ENCODE measurements at places on chromosomes 7 and 10.

- no peak for DNase-seq
Measured at GRCh38 chr10:88594482-88594881, 7.9 kb downstream of the LIPJ start.

GRCh38 chr7:64618785-64619456 lies 47.0 kb upstream of the ZNF107 start:
- DNase-seq: no peak

DNA sequence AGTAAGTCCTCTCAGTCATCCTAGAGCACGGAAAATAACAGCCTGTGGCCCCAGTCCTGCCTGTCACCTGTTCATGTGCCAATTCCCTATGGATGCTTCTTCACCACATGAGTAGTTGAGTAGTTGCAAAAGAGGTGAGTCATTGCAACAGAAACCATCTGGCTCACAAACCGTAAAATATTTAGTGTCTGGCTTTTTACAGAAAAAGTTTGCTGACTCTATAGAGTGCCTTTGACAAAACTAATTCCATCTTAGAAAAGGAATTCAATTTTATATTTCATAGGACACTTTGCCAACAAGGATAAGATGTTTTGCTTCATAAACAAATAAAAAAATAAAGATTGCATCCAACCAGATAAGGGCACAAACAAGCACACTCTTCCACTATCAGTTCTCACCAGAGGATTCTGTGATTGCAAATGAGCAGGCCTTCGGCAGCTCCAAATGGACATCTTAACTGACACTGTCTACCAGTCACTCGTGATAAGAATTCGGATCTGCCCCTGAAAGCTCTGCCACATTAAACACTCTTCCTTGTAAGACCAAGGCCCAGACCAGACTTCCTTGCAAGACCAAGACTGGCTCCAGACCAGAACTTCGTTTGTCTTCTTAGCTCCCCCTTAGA lies 242.7 kb upstream of the SEMA3C start:
- DNase-seq: no peak

DNA sequence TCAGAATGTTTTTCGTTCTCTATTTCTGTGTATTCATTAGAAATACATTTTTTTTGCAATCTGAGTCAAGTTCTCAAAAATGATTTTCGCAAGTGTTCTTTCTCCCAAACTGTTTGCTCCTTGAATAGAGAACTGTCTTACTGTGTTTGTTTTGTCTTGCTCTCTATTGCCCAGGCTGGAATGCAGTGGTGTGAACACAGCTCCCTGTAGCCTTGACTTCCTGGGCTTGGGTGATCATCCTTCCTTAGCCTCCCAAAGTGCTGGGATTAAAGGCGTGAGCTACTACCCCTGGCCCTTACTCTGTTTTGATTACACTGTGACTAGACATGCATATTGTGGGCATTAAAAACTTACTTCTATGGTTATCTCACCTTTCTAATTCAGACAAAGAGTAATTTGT lies 56.7 kb downstream of the LUC7L2 start:
- no peak for DNase-seq

GRCh38 chr10:107747851-107748250 lies 583.3 kb upstream of the SORCS1 start:
- DNase-seq: no peak

DNA sequence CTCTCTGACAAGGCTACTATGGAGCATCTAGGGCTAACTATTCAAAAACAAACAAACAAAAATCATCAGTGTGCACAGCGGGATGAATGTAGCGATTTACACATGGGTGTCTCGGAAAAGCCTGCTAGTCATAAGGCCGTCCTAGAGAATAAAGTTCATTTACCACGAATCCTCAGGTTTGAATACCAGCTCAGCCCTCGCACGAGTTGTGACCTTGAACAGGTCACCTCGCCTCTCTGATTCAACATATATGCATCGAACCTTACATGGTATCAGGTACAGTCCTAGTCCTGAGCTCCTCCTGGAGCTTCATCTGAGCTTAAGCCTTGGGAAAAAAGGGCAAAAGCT lies 572 bp downstream of the ATP5MF start:
- DNase-seq: no peak

GRCh38 chr7:30927559-30927958 lies 15.9 kb downstream of the AQP1 start:
- DNase-seq: no peak

GRCh38 chr7:30148951-30149459 lies 14.2 kb downstream of the MTURN start:
- DNase-seq: no peak

DNA sequence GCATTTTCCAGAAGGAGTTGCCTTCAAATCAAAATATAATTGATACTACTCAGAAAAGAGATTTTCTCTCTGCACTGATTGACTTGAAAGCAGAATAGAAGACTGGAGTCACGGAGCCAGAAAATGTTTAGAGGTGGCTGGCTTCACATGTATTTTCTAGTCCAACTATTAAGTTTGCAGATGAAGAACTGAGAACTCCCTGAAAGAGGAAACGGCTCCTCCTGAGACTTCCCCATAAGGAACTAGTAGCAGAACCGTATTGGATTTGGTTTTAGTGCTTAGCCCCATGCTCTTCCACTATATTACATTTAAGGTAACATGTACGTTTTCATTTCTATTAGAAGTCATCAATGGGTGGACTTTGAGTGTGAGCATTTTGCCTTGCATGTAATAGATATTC lies 946.3 kb downstream of the CNTNAP2 start:
- no peak for DNase-seq

- peak; percentile 49 for DNase-seq
Measured at GRCh38 chr7:148262721-148263229, 327.8 kb upstream of the C7orf33 start.

DNA sequence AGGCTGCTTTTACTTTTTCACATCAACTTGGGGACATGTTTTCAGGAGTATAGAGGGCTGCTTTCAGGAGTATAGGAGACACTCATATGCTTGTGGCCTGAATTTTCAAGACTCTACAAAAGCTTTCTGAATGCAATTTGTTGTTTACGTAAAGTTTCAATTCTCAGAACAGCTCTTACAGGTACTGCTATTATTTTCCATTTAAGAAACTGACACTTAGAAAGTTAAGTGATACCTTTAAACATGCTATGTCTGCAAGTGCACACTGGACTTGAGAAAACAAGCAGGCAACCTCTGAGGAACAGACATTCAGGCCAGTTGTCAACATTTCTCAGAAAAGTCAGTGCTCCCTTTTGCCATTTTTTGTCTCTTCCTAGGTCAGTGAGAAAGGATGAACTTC lies 70.0 kb upstream of the PHYHIPL start:
- no peak for DNase-seq

DNA sequence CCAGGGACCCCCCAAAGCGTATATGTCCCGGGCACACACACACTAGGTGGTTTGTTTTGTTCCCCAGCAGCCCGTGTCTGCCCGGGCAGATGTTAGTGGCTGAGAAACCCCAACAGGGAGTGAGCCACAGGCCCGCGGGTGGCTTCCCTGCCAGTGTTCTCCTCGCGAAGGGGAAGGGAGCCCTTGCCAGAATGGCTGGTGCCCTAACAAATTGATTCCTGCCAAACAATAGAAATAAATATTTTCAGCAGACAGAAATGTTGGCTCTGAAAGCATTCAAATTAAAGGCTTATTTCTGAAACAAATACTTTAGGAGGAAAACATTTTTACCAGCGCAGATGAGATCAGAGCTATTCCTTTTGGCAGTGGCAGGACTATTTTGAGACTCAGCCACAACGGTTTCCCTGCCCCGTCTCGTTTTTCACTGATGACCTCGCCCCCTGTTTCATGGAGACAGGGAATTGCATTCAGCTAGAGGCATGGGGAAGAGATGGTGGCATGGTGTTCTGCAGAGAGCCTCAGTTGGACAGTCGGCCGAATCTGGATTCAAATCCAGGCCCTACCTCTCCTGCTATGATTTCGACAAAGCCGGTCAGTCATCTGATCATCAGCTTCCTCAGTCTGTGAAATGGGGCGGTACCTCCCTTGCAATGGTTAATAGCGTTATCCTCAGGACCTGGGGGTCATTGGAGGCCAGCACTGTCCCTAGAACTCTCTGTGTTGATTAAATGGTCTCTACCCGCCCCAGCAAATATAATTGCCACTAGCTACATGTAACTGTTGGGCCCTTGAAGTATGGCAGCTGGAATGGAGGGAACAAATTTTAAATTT lies 84.5 kb downstream of the CUX1 start:
- no peak for DNase-seq

DNA sequence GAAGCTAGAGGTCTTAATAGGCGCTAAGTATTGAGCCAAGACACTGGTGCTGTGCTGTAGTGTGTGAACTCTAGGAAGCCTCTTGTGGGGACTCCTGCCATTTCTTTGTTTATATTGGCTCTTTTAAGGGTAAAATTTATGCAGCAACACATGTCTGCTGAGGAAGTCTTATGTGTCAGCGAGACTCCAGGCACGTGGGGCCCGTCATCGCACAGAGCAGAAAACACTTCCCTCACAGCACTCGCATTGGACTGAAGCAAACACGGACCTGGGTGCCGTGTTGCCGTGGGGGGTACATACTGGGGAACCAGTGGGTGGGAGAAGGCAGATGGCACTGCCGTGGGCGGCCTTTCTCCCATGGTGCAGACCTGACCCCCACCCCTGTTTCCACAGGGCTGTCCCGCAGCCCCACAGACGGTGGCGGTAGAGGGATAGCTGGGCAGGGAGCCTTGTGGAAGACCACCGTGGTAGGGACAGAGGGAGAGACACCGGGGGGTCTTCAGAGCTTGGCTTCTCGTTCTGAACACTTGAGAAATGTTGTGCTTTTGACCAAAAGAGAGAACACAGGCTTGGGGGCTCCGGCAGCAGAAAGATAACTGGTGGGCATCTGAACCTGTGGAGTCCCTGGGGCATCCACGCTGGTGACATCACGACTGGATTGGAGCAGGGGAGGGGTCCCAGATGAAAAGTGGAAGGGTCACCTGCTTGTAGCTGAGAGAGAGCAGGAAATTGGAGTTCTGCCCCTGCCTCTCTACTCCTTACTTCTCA lies 284.7 kb upstream of the SHH start:
- DNase-seq: no peak

DNA sequence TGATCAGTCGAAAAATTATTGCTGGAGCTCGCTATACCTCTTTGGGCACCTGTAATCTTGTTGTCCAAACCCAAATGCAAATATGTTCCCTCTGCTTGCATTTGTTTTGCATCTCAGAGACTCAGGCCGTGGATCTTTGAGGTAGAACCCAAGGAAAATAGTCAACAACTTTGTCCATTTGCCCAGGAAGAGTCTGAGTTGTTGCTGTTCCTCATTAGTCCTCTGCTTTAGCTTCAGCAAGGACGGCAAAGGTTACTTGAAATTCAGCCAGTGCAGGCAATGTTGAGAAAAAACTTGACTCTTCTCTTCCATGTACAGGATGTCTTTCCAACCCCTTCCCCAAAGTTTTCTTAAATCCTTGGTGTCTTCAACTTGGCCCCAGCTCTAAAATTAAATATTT lies 45.8 kb downstream of the PDK4 start:
- DNase-seq: no peak

DNA sequence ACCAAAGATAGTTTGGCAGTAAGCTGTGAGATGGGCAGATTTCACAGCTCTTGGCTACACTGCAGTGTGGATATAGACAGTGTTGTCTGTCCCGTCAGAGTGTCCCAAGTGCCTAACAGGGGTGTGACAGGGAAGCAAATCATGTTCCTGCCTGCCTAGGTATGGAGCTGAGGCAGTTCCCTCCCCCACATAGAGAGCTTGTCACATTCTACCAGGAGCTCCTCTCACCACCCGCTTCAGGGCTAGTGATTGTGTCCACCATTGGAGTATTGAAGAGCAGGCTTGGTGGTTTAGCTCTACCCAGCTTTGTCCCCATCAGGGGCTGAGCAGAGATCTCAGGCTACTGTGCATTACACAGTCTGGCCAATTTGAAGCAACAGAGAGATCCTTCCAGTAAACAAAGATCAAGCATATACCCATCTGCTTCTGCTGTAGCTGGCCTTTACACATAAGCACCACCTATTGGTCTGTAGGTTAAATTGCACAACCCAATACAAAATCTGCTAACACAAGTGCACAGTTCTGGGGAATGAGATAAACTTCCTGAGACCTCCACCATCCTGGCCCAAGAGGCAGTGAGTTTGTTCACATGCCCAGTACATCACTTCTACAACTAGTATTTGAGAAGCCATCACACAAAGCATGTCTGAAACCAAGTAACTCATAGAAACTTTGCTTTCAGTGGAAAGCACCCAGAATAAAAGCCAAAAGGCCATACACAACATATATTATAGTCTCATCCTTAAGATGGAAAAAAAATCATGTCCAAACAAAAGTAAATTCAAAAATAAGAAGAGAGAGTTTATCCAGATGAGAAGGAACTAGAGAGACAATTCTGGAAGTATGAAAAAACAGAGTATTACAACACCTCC lies 67.3 kb downstream of the GLCCI1 start:
- DNase-seq: no peak

DNA sequence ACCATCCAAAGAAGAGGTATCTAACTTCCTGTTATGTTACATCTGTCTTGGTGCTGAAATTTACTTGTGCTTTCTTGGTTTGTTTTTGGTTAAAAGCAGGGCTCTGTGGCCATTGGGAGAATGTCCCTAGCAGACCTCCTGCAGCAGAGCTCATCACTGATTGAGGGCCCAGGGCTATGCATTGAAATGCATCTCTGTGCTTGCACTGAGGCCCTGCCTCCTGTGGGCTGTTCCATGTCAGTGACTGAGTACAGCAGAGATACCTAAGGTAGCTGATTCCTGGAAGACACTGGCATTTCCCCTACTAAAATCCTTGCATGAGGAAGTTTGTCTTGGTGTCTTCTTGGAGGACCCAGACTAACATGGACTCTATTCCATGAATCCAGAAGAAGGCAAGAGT lies 213.9 kb downstream of the FRMD4A start:
- DNase-seq: no peak

DNA sequence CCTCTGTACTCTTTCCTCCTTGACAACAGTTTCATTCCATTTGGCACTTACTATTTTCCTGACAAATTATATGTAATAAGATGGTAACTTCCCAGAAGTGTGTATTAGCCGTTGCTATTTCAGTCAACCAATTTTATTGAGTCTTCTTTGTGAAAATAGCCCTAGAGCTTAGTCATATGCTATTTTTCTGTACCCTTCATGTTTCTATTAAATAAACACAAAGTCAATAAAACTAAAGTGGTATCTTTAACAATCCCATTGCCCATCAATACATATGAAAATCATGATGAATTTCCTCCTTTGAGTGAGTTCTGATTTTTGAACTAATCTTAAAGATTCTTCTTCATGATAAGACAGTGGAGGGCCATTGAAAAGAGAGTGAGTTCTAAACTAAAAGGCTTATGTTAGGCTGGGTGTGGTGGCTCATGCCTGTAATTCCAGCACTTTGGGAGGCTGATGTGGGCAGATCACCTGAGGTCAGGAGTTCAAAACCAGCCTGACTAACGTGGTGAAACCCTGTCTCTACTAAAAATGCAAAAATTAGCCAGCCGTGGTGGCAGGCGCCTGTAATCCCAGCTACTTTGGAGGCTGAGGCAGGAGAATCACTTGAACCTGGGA lies 5.9 kb upstream of the MYPN start:
- DNase-seq: no peak

DNA sequence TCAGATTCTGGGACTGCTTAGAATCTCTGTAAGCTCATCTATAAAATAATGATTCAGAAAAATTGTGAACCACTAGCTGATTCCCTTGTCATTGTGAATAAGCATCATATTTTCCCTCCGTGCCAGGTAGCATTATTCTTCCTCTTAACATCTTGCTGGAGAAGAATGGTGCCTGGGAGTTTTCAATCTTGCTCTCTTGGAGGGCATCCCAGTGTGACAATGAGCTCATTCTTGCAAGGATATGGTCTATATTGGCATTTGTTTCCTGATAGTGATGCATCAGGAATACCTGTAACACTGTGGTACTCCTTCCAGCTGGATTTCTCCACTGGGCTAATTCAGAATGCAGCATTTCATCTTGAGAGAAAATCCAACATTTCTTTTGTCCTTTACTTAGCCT lies 126.4 kb upstream of the ITGB1 start:
- no peak for DNase-seq

GRCh38 chr7:18425227-18425626 lies 70.3 kb upstream of the HDAC9 start:
- DNase-seq: no peak
